Stimulated activated CD8-positive, alpha-beta memory T cell treated with anti-CD3 and anti-CD28 coated beads, Interleukin-7, amount 100 ng/mL, for 1 hour (primary cell): ENCODE measurements at places on chromosomes 11 and 22.

DNA sequence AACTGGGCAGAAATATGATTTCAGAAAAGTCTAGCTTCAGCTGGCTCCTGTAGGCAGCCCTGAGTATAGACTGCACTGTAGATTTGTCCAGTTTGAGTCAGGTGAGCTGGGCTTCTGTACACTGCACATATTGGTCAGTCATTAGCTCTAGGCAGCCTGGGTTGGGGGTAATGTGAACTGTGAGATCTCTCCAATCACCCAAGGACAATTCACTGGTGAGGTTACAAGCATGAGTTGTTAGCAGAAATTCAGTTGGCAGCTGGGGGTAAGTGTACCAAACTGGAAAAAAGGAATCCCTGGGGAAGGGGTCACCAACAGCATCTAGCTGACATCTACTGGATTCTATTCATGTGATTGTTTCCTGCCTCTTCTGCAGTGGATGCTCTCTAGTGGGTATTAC is 39.7 kb downstream of the MRGPRX2 start:
- DNase-seq, result no peak

GRCh38 chr22:26485806-26486390 is 2.2 kb downstream of the SRRD start:
- no peak for DNase-seq

- no peak for DNase-seq
These were observed 13.1 kb upstream of the RPL3 start for GRCh38 chr22:39332441-39333064.

GRCh38 chr11:64385945-64386704 is 27.2 kb downstream of the RPS6KA4 start:
- no peak for DNase-seq

DNA sequence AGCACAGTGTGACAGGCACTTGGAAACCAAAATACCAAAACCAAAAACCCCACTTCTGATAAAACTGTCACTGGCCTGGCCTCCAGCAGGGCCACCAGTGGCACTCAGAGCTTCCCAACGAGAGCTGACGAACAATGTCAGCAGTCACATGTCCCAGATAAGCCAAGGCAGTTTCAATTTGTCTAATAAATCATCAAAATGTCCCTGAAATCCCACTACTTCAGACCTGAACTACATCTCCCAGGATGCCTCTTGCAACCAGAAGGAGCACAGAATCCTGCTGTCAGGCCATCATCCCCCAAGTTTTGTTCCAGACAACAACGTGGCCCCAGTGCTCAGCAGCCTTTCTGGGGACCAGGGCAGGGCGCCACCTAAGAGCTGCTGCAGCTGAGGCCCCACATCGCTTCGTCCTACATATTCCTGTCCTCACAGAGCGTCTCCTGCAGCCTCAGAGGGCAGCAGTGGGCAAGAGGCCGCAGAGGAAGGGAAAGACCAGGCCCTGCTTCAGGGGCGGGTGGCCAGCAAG is 25.1 kb downstream of the LRFN4 start:
- no peak for DNase-seq

GRCh38 chr22:24950272-24950902 is 2.1 kb upstream of the KIAA1671 start:
- DNase-seq, result no peak

DNA sequence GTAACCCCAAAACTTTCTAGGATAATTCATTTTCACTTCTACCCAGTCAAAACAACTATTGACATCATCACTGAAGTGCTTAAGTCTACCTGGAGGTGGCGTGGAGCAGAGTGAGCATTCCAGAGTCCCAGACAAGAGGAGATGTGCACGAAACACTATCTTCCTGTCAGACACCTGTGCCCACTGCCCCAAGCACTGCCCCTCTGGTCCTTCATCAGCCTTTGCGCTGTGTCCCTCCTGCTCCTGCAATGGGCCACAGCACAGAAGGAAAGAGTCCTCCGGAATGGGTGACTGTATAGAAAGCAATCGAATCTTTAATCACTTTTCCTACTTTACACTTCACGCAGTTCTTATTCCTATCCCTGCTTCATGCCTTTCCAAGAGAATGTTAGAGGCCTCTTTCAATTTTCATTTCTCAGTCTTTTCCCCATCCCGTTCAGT is 512 bp upstream of the GRIA4 start:
- no peak for DNase-seq
